NCI-H2029 (cell line): ENCODE measurements at places on chromosomes 2 and 18.
A peak's percentile ranks its signal among the peaks of the same experiment; 100 is the strongest.

DNA sequence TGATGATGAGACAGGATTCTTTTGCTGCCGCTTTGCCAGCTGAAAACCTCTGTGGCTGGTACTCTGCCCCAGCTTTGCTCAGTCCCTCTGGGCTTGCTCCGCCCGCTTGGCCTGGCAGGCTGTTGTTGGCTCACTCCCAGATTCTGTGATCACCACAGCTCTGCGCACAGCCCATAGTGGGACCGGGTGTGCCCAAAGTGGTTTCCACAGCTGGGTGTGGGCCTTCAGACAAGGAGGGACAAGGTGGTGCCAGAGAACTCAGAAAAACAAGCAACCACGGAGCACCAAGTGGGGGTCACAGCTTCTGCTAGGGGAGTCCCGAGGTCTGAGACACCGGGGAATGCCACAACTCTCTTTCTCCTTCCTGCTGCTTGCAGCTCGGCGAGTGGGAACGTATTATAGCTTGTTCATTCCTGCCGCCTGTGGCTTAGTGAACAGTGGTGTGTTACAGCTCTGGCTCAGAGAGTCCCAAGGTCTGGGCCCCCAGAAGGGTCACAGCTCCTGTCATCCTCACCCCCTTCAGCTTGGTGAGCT lies 9.2 kb upstream of the KYNU start:
- DNase-seq: no peak

DNA sequence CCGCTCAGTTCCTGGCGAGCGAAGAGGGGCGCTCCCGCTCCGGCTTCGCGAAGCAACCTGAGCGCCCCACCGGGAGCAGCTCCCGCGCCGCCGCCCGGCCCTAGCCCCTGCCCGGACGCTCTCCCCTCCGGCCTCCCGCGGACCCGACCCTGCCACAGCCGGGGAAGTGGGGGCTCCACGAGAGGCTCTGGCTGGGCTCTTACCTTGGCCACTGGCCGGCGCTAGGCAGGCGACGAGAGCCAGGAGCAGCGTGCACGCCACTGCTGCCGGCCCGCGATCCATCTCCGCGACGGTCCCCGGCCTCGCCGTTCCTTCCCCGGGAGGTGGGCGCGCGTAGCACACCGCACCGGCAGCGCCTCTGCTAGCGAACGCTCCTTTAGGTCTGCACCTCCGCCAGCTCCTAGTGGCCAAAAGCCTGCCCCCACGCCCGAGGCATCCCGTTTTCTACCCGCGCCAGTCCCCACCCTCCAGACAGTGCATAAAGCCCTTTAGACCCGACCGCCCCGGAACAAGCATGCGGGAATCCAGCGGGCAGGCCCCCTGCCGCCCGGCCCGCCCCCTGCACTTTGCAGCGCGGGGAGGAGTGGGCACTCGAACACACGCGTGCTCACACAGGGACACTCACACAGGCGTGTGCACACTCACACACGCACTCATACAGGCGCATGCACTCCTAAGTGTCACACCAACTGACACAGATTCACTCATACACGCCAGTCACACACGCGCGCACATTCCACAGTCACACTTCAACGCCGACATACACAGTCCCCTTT lies at the start of gene LRP2:
Gene LRP2 (minus strand): TSS at position 417 of the 776 bp plus-strand sequence. CDS start 135 bp downstream, at position 282.
- DNase-seq: no peak

DNA sequence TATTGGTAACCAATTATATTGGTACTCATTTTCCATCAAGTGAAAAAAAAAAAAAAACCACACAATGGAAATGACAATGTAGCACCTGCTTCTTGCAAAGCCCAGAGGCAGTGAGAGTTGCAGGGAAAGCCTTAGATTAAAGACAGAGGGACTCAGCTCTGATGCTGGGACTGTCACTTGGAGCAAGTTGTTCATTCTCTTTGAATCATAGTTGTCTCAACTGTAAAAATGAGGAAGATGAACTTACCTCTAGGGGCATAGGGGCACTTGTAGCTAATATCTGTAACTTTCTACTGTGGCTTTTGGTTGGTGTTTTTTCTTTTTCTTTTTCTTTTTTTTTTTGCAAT lies 81.4 kb upstream of the LPIN2 start:
- no peak for DNase-seq

DNA sequence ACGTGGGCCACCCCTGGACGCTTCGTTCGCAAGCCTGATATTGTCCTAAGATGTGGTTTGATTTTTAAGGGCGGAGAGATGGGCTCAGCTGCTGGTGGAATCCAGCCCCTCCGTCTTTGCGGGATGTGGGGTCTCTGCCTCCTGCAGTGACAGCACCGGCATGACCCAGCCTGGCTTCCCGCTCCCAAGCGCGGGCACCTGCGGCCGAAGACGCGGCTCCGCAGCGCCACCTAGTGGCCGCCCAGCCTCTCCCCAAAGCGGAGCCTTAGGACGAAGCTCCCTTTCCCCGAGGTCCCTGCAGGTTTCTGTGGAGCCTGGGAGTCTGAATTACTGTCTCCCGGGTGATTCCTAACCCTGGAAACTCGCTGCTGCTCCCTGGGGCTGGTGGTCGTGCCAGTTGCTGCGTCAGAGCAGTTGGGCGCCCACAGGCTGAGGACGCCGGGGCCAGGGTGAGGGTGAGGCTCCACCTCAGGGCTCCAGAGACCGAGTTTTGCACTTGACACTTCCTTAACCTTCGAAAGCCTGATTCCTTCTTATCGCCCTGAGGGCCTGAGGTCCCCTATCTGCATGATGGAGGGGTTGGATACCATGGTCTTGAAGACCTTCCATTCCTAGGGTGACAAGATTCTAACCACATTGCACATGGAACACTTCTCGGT lies 137.5 kb downstream of the TPO start:
- peak; percentile 34 for DNase-seq

GRCh38 chr2:158391876-158392275 lies 64.7 kb downstream of the CCDC148 start:
- DNase-seq: peak; percentile 13
